ENCODE measurements at places on chromosomes 5 and 9.

- DNase-seq, result no peak
These were observed 173.4 kb downstream of the ROR2 start for GRCh38 chr9:91776409-91777291.

GRCh38 chr9:91119142-91119541 lies 242.6 kb downstream of the AUH start:
- DNase-seq, result no peak

GRCh38 chr5:40452874-40453624 lies 226.7 kb upstream of the PTGER4 start:
- no peak for DNase-seq

DNA sequence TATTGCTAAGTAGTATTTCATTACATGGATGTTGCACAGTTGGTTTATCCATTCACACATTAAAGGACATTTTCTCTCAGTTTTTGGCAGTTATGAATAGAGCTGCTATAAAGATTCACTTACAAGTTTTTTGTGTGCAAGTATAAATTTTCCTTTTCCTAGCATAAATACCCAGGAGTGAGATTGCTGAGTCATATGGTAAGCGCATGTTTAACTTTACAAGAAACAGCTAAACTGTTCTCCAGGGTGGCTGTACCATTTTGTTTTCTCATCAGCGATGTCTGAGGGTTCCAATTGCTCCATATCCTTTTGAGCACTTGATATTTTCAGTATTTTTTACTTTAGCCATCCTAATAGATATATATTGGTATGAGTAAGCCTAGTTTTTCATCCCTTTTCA lies 16.4 kb upstream of the ABCA1 start:
- no peak for DNase-seq

Data from KG1 (cell line).